ENCODE measurements at places on chromosomes 3 and 15.

- no peak for DNase-seq
These were observed 34.2 kb upstream of the SPTBN5 start for GRCh38 chr15:41928100-41928499.

- no peak for DNase-seq
These were observed 33.7 kb downstream of the ST6GAL1 start for GRCh38 chr3:186964071-186964470.

DNA sequence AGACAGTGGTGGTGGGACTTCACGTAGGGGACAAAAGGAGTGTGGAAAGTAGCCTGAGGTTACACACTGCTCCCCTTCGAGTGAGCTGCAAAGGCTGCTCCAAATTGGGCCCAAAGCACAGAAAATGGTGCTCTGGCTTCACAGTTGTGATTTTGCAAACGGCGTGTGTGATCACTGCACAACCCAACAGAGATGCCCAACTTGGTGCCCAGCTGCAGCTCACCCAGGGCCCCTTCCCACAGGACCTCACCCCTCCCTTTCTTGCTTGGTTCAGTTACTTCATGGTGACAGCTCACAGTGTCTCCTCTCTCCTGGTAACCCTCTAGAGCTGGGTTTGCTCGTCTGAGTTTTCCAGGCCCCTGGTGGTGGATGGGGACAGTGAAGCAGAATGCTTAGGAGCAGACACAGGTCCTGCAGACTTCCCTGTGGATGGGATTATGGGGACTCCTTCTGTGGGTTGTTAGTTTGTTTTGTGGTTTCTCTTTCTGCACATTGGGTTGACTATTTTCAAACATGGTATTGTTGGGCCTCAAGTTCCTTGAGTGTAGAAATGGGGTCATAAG lies 98.3 kb downstream of the TOP2B start:
- no peak for DNase-seq

DNA sequence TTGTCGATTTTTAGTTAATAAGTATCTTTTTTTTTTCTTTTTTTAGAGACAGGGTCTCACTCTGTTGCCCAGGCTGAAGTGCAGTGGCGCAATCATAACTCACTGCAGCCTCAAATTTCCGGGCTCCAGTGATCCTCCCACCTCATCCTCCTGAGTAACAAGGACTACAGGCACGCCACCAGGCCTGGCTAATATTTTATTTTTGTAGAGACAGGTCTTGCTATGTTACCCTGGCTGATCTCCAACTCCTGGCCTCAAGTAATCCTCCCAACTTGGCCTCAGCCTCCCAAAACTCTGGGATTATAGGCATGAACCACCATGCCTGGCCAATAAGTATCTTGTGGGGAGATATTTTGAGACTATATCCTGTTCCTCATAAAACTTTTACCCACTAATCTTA lies 29.4 kb upstream of the ARID3B start:
- DNase-seq: no peak

- no peak for DNase-seq
These were observed 133.7 kb downstream of the FOXB1 start for GRCh38 chr15:60137711-60138396.

DNA sequence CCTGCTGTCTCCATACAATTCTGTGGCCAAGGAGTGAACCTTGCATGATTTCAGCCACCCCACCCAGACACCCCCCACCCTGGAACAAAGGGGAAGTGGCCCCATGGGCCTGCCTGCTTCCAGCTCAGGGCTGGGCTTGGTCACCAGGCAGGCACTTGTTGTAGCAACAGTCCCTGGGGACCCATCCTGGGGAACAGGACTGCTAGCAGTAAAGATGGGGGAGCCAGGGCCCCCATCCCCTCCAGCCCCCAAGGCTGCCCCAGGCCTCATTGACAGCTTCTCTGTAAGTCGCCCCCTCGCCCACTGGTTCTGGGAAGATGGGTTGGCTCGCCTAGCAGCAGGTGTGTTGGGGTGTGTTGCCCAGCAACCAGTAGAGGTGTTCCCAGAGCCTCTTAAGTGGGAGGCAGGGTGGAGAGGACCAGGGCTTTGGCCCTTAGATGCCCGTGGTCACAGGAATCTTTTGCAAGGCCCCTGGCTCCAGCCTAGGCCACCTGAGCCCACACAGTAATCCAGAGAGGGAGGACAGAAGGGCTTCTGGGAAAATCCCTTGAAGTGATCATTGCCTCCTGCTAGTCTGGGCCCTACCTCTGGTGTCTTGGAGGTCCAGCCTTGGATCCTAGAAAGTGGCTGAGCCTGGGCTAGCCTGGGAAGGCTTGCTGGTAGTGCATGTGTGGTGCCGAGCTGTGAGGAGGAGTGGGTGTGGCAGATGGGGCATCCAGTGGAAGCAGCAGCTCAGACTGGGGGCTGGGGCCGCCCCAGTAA lies 48.9 kb downstream of the CYP11A1 start:
- DNase-seq: no peak

DNA sequence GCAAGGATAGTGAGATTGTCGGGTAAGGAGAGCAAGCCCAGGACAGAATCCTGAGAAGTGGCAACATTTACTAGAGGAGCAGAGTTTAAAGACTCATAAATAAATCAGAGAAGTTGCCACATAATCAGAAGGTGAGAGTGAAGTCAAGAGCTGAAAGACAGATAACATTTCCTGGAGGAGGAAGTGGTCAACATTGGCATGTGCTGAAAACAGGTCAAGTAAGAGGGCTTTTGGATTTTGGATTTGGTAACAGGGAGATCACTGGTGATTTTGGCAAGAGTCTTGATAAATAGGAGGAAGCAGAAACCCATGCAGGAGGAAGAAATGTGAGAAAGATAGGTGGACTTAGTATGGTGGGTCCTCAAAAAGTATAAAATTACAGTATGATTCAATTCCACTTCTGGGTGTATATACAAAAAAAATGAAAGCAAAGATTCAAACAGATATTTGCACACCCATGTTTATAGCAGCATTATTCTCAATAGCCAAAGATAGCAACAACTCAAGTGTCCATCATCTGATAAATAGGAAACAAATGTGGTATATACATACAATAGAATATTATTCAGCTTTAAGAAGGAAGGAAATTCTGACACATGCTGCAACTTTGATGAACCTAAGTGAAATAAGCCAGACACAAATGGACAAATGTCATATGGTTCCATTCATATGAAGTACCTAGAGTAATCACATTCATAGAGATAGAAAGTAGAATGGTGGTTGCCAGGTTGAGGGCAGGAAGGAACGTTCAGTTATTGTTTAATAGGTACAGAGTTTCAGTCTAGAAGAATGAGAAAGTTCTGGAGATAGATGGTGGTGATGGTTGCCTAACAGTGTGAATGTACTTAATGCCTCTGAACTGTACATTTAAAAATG lies 27.3 kb upstream of the MBNL1 start:
- DNase-seq: no peak

- DNase-seq: no peak
These were observed 153.3 kb downstream of the EPHA3 start for GRCh38 chr3:89260721-89261120.

DNA sequence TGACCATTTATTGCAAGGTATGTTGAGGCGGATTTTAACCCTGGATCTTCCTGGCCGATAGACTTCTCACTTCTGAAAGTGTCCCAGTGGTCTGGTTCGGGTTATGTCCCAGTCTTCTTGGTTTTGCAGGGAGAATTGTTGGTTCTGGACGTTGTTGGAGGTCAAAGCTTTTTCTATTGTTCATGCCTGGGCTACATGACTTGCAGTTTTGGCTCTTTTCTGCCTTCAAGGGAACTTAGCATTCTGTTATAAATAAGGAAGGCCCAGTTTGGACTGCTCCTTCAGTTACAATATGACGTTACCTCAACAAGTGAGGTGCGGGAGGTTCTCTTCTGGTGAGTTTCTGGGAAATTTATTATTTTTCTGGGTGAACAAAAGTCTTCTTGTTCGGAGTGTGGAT lies 614.3 kb downstream of the DIPK2A start:
- no peak for DNase-seq

DNA sequence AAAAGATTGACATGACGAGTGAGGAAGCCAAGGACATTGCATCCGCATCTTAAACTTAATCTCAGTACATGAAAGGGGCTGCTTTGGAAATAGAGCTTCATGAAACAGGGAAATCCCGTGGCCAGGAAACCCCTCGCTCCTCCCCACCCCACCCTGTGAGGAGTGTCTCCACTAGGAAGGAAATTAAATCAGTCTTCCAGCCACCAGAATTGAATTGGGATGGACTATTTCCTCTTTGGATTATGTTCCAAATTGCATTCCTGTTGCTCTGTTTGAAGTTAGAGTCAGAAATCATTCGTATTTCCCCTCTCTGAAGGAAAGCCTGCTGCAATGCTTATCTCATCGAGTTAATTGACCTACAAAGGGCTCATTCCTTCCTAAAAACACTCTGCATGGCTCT lies 35.8 kb downstream of the CLDN11 start:
- no peak for DNase-seq

DNA sequence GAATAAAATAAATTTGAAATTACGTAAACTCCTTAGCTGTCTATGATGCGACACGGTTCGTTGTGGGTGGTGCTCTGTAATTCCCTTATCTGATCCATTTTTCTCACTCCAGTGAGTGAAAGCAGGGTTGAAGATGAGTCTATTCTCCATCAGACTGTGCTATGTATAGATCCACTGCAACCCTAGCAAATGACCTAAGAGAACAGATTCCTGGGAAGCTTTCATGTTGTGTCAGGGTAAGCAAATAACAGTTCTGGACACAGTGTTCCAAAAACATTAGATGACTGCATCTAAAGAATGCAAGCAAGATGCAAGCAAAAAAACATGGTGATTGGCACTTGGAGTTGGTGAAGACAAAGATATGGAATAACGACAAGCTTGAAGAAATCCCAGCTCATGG lies 239.3 kb downstream of the SLC9A9 start:
- DNase-seq: no peak

- no peak for DNase-seq
These were observed 30.8 kb downstream of the IRAK2 start for GRCh38 chr3:10195366-10196089.

DNA sequence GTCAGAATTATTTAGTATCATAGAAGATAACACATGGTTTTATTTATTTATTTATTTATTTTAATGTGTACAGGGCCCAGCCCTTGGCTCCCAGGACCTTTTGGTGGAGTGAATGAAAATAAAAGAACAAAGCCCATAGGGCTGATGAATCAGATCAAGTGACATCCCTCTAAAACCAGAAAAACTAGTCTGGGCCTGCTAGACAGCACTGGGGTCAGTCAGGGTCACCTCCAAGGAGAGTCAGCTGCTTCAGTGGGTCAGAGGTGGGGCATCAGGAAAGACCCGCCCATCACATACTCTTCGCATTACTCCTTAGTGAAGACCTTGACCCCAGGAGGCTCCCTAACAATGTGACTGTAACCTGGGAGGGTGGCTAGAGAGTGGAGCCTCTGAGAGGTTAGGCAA lies 12.8 kb downstream of the PPCDC start:
- DNase-seq: no peak

DNA sequence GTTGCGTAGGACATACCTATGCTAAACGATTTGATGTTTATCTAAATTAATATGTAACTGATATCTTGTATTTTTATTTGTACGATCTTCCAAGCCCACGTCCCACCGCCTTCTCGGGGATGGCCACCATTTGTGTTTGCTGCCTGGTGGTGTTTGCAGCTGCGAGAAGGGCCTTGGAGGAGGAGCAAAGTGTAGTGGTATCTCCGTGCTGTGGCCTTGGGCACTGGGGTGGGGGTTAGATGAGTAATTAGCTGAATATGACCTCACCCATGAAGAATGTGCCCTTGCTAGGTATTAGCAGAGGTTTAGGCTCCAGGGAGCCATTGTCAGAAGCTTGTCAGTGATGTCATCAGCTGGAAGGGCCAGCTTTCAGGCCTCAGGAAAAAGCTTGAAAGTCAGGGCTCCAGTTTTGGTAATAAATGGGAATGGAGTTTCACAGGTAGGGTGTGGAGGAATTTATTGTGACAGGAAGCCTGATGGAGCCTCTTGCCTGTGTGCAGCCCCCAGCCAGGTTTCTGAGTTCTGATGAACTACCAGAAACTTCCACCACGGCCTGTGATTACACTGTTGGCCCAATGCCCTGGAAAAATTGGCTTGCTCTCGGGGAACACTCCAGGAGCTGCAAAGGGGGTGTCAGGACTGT lies 41.0 kb downstream of the FLNB start:
- no peak for DNase-seq

DNA sequence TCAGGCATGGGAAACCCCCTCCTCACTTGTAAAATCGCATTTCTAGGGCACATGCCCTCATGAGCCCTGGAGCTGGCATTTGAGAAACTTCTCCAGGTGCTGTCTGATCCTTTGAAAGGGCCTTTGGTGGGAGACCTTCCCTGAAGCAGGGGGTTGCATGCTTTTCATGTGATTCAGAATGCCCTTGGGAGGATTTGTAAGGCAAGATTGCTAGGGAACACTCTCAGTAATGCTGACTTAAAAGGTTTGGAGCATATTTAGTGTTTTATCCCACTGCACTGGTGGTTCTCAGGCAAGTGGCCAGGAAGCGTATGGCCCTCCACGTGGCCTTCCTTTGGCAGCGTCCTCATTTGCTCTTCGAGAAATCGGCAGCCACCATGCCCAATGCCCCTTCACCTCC lies 164.1 kb downstream of the ARRDC4 start:
- DNase-seq: no peak

DNA sequence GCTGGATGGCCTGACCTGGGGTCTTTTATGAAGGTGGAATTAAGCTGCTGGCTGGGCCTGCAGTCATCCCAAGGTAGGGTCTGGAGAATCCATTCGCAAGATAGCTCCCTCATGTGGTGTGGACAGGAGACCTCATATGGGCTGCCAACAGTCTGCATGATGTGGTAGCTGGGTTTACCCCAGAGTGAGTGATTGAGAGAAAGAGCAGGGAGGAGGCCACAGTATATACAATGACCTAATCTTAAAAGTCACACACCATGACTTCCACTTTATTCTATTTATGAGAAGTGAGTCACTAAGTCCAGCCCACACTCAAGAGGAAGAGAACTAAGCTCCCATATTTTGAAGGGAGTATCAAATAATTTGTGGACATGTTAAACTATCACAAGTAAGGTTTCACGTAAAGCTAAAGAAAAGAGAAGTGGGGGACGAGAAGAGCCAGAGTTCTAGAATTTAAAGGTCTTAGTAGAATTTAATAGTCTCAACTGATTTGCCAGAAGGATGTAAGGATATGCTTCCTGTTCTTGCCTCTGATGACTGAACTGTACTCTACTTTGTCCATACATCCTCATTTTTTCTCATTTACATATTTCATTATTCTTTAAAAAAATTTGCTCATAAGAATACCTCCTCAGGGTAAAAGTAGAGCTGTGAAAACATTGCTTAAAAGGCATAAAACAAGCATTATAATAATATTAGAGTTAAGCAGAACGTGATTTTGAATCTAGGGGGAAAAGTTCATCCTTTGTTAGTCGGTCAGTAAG lies 184.4 kb downstream of the PEX5L start:
- no peak for DNase-seq

GRCh38 chr15:68316061-68316804 lies 38.7 kb downstream of the FEM1B start:
- DNase-seq: no peak

GRCh38 chr3:66553441-66554113 lies 52.8 kb upstream of the LRIG1 start:
- DNase-seq: no peak

- DNase-seq: no peak
These were observed 492.4 kb downstream of the FHIT start for GRCh38 chr3:60758831-60759230.

- no peak for DNase-seq
These were observed 55.7 kb upstream of the RYK start for GRCh38 chr3:134306320-134306719.
